ENCODE measurements at places on chromosomes 7 and 10.

DNA sequence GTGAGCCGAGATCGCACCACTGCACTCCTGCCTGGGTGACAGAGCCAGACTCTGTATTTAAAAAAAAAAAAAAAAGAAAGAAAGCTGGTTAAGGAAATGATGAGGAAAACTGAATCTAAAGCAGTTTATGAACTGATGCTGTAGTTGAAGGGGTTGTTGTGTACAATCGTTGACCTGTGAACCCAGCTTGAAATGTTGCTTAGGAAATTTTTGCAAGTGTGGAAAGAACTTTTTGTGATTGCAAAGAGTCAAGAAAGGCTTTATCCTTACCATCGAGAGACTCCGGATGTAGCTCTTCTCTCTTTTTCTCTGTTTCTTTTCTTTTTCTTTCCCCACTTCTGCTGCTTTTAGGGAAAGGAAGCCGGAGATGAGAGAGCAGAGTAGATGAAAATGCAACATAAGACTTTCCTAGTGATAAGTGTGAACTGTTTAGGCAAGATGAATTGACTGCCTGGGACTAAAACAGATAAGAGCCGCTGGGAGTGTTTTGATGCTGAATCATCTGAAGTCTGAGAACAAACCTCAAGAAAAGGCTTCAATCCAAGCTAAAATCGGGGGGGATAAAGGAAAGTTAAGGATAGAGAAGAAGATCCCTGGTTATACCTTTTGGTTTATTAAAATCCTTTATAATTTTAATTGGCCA is 69.0 kb downstream of the TAF3 start:
- no peak for DNase-seq

DNA sequence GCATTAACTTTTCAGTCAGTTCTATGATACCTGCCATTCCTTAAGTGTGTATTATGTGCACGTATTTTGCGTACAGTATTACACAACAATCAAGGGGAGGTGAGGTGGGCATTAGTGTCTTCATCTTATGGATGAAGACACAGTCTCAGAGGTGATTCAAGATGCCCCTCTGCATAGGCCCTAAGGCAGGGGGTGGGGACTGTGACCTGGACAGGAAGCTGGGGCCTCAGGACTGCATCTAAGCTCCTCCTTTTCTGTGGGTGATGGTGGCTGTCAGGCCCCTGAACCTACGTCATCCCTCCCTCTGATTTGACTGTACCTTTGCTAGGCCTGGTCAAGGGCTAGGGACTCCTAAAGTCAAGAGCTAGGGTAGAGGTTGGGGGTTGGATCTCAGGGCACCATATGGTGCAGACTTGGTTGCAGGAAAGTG is 38.9 kb downstream of the HK1 start:
- no peak for DNase-seq

- no peak for DNase-seq
Measured at GRCh38 chr7:96285579-96285978, 36.3 kb downstream of the SLC25A13 start.

DNA sequence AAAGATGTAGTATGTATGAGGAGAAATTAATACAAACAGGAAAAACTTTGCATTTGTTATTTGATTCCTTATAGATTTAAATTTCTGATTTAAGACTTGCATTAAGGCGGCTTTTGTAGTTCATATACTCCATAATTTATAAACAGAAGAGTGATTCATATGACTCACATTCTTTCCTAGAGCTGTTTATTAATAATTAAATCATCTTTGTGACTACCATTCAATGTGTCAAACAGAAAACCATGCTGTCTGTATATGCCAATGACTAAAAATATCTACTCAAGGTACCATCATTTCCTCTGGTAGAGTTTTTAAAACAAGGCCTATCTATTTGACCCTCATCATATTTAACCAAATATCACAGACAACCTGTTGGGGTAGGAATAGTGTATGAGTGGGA is 501.7 kb downstream of the PARD3 start:
- no peak for DNase-seq

DNA sequence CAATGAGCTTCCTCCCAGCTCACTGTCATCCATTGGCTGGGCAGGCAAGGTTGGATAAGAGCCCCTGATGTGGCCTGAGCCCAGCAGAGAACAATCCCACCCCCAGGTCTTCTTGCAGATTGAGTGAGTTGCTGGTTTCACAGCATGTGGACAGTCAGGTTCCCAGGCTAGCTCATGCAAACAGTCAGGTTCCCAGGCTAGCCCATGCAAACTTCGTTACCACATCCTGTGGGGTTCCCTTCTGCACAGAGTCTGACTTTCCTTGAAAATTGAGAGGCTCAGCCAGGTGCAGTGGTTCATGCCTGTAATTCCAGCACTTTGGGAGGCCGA is 67.1 kb downstream of the TMEM130 start:
- no peak for DNase-seq

DNA sequence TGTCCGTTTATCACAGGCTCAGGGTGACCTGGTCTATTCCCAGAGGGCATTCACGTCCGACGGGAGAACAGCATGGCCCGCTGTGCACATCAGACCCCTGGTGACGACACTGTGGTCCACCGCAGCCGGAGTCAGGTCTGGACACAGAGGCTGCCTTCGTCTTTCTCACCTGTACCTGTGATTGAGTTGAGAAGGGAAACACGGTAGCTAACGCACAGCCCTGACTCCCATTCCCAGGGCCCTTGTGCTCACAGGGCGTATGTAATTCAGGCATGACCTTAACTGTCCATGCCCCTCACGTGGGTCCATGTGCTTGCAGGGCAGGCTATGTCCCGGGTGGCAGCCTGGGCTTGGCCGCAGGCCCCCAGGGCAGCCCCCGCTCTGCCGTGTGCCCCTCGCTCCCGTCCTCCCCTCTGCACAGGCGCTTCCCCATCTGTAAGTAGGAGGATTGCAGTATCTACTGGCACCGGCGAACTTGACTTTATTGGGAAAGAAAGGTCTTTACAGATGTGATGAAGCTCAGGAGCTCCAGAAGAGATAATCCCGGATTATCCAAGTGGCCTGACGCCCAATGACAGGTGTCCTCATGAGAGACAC is 221.3 kb upstream of the TCERG1L start:
- no peak for DNase-seq

DNA sequence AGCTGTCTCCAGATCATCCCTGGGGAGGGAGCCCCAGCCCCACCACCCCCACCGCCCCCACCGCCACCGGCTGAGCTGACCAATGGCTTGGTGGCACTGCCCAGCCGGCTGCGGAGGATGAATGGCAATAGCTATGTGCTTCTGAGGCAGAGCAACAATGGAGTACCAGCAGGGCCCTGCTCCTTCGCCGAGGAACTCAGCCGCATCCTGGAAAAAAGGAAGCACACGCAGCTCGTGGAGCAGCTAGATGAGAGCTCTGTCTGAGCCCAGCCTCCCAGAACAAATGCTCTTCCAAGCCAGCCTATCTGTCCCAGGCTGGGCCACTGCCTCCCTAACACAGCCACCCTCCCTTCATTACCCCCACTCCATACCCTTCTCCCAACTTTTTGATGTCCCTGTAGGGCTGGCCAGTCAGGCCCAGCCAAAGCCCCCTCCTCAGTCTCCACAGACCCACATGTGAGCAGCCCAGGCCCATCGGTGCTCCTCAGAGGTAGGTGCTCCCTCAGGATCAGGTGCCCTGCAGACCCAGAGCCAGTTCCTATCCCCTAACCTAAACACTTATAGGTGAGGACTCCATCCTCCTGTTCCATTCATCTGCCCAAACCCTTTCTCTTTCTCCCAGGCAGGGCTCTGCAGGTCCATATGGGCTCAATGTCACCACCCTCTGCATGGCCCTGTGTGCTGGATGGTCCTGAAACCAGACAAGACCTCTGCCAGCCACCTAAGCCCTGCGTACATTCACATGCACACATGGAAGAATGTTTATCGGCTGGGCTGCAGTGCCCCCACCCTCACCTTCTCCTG is 3.2 kb downstream of the MRPL43 start:
- DNase-seq = no peak

GRCh38 chr10:104630731-104631130 is 10.4 kb upstream of the SORCS3 start:
- DNase-seq = no peak

DNA sequence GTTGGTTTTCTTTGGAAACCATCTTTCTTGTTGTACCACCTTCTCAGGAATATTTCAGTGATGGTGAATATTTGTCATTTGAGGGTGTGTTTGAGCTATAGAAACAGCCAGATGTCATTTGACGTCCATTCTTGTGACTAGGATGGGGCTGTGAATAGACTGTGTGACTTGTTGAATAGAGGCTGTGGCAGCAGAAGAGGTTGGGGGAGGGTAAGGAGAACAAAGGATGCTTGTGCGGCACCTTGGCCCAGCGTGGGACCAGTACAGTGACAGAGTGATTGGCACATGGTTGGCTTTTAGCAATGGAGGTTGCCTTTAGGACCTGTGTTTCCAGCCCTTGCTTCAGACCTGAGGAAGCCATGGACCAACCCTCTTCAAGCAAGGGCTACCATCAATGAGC is 11.3 kb downstream of the DMBT1 start:
- no peak for DNase-seq

All from suppressor macrophage treated with lipopolysaccharide for 1 hour (primary cell).